ENCODE measurements at places on chromosomes 3 and 15.
A peak's percentile ranks its signal among the peaks of the same experiment; 100 is the strongest.

GRCh38 chr15:66679657-66680108 lies 22.4 kb upstream of the SMAD6 start:
- DNase-seq: no peak

DNA sequence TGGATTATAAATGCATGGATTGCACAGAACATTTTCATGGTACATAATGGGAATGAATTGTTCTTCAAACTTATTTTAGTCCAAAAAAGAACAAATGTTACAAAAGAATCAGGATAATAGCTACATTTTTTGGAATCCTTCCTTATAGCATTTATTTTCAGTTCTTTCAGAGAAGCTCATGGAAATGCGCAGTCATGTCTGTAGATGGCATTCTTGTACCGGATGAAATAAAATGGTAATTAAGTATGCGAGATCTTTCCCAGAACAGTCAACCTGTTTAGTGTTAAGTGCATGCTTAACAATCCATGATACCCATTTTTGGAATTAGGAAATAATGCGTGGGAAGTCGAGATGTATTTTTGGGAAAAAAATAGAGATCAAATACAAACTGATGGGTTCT lies 38.2 kb upstream of the GOLGA8B start:
- DNase-seq: no peak

GRCh38 chr15:63258658-63259057 lies 18.7 kb upstream of the APH1B start:
- DNase-seq: no peak

- no peak for DNase-seq
Measured at GRCh38 chr3:183375787-183376186, 52.6 kb downstream of the MCF2L2 start.

GRCh38 chr3:169613053-169613803 lies 50.3 kb downstream of the MECOM start:
- DNase-seq: no peak

- no peak for DNase-seq
Measured at GRCh38 chr3:157204431-157204830, 44.5 kb upstream of the CCNL1 start.

DNA sequence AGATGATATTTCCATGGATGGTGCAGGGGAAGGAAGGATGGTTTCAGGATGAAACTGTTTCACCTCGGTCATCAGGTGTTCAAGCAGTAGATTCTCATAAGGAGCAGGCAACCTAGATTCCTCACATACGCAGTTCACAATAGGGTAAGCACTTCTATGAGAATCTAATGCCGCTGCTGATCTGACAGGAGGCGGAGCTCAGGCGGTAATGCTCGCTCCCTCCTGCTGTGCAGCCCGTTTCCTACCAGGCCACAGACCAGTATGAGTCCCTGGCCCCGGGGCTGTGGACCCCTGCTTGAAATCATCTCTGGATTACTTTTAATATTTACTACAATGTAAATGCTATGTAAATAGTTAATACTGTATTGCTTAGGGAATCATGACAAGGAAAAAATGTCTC lies 241.8 kb downstream of the ROBO2 start:
- DNase-seq: no peak

GRCh38 chr3:111971533-111972130 lies 7.2 kb upstream of the ABHD10 start:
- DNase-seq: no peak

DNA sequence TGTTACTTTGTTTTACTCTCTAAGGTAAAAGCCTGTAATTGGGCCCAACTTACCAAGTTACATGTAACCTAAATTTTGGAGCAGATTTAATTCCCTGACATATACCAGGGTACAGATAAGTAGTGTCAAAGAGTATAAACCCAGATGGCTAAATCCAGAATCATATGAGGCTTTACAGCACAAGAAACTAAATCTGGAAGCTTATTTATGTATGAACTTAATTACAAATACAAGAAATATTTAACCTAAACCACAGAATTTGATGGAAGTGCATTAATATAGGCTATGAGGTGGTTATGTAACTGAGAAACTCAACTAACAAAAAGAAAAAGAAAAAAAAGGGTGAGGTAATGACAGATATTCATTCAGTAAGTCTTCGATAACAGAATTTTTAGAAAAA lies 930.2 kb upstream of the ALCAM start:
- no peak for DNase-seq

GRCh38 chr15:36432161-36432560 lies 147.3 kb upstream of the CDIN1 start:
- no peak for DNase-seq

DNA sequence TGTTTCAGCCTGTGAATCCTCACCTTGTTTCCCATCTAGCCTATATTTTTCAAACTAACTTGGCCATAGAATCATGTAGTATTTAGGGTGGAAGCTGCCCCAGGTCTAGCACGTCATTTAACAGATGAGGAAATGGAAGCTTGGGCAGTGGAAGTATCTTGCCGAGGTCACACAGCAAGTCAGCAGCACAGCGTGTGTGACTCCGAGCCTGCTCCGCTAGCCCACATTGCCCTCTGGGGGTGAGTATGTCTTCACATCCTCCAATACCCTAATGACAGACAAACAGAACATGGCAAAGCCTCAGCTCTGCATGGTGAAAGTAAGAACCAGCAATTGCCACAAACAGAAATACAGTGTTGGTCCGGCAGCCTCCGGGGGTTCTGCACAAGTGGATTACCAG lies 2.2 kb upstream of the CCR5 start:
- peak; percentile 56 for DNase-seq
